Suppressor macrophage treated with lipopolysaccharide for 4 hours (primary cell): ENCODE measurements at places on chromosomes 1 and 21.

DNA sequence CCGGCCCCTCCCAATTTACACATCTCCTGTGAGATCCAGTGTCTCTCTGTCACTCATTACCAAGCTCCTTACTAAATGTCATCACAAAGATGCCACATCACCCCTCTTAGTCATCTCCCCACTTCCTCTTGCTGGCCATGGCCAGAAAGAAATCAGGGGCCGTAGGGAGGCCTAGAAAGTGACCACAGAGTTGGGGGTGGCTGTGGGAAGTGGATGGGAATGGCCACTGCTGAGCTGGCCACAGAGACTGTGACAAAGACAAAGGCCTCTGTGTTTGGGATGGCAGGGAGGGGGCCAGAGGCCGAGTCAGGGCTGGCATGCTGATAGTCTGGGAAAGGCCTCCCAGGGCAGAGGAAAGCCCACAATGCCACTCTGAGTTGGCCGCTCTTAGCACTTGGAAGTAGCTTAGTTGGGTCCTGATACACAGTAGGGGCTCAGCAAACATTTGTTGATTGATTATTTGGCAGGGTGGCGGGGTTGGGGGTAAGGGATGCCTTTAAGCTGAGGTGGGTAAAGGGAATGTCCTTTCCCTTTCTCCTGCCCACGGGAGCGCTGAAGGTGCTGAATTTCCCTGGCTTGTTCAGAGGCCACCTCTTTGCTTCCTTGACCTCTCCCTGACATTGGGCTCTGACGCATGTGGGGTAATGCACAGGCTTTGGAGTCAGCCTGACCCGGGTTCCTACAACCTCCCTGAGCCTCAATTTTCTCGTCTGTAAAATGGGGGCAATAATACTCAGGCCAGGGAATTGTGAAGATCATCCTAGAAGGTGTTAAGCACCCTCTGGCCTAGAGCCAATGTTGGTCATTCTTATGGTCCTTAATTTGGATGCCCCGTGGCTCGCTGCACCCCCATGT is 13.2 kb downstream of the NAV1 start:
- peak; percentile 96 for DNase-seq

DNA sequence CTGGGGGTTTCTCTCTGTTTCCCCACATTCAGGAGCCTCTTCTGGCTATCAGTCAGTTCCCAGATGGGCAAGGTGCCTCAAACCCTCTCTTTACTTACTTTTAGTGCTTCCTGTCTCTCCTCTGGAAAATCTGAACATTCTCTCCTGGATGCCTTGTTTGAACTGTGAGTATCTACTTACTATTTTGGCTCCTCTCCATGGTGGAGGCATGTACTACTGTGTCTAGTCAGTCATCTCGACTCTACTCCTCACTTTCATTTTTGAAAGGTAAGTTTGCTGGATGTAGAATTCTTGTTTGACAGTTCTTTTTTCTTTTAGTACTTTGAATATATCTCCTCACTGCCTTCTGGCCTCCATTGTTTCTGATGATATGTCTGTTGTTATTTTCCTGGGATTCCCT is 70.9 kb upstream of the FAM78B start:
- DNase-seq, result no peak

GRCh38 chr1:180562640-180563025 is 3.9 kb downstream of the OVAAL start:
- no peak for DNase-seq

- DNase-seq, result no peak
These were observed 35.8 kb upstream of the OLFM3 start for GRCh38 chr1:102032534-102032933.

DNA sequence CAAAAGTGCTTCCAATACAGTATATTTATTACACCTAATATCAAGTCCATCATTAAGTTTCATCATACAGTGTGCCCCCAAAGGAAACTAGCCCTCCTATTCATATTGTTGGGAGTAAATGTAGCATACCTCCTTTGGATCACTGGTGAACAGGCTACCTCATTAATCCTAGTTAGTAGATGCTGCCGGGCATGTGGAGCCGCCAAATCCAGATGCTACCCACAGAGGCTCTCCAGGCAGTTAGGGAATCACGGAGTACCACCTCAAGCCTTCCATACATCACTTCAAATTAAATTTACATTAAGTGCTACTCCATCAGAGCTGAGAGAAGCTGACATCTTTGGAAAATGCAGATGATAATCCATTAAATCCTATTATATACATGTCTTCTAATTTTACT is 121.7 kb upstream of the FOXD3 start:
- DNase-seq, result no peak

DNA sequence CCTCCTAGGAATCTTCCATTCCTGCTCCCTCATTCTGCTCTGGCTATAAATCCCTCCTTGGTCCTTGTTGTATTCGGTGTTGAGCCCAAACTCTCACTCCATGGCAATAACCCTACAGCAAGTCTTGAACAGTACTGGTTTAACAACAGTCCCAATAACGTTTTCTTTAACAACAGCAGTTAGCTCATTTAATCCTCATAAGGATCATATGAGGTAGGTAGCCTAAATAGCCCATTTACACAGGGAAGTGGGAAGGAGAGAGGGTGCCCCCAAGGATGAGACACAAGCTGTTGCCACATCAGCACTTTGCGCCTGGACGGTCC is 444 bp upstream of the AGTRAP start:
- DNase-seq, result no peak

DNA sequence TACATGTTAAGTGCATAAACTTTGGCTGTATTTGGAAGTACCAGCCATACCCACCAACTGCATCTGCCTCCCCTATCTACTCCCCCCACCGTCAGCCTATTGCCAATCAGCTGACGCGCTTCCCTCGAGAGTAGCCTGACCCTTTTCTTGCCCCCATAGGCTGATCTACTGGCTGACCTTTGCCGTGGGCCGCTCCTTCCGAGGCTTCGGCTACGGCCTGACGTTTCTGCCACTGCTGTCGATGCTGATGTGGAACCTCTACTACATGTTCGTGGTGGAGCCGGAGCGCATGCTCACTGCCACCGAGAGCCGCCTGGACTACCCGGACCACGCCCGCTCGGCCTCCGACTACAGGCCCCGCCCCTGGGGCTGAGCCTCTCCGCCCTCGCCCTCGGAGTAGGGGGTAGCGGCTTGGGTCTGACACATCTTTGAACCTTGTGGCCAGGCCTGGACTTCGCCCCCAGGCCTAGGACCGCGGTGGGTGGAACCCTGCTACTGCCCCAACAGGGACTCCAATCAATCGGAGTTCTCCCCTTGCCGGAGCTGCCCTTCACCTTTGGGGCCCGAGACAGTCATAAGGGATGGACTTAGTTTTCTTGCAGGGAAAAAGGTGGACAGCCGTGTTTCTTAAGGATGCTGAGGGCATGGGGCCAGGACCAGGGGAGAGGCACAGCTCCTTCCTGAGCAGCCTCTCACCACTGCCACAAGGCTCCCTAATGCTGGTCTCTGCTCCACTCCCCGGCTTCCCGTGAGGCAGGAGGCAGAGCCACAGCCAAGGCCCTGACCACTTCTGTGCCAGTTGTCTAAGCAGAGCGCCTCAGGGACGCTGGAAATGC is 4.0 kb downstream of the GLMP start:
- DNase-seq, result peak; percentile 81

- no peak for DNase-seq
These were observed 52.9 kb downstream of the ZNHIT6 start for GRCh38 chr1:85655315-85655714.

DNA sequence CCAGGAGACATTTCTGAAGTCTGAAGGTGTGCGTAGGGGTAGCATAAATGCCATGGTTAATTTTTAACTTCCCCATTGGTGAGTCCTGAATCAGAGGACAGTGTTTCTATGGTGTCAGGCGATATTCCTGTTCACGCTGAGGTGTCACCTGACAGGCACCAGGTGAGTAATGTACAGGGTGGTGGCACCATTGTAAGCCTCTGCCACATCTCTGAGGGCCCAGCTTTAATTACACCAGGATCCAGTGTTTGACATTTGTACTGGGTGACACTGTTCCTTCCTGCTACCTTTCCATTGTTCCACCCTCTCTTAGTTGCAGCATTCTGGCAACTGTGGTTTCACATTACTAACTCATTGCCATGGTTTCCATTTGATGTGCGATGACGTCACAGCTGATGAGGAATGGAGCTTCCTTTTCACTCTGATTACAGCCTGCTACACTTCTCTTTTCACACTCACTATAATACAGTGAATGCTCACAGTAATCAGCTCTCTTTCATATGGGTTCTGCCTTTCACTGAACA is 40.6 kb upstream of the MARK1 start:
- peak; percentile 69 for DNase-seq

GRCh38 chr1:50109647-50110075 is 941 bp downstream of the ELAVL4 start:
- peak; percentile 72 for DNase-seq

DNA sequence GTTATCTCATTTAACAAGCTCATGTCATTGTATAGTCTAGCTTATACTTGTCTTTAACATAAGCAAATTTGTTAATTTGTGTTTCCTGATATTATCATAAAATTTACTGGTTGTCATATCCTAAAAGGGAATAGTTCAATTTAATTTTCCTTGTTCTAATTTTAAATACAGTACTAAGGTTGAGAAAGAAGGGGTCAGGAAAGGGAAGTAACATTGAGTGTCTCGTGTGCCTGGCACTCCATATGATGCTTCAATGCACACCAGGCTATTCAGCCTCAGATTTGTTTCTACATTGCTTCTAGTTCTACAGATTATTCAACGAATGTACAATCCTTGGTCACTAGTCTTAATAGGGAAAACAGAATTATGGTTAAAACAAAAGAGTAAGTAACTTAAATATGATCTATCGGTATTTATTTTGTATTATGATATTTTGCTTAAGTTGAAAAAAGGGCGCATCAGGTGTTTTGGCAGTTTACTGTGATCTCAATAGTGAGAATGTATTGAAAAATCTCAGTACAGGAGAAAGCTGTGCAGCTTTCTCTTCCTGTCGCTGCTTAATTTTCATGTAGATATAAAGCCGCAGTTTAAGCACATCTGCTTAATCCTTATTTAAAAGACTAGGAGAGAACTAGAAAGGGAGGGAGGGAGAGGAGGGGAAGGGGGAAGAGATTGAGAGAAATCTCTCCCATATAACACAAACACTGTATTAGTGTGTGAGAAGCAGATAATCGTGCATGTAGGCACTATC is 13.0 kb downstream of the PTPRC start:
- peak; percentile 73 for DNase-seq
